ENCODE measurements at places on chromosomes 2 and 18.

DNA sequence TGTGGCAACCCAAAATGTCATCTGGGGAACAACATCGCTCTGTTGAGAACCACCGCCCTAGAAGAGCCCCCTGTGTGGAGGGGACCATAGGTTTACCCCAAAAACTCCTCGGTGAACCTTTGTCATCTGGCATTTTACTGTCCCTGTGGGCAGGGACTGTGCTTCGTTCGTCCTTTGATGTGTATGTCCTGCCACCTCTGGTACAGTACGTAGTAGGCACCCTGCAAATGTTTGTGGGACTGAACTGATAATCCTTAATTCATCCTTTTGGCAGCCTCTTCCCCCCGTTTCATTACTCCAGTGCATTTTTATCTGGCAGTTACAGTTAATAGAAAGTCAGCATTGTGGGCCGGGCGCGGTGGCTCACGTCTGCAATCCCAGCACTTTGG lies 728 bp downstream of the NAPG start:
- DNase-seq: no peak

DNA sequence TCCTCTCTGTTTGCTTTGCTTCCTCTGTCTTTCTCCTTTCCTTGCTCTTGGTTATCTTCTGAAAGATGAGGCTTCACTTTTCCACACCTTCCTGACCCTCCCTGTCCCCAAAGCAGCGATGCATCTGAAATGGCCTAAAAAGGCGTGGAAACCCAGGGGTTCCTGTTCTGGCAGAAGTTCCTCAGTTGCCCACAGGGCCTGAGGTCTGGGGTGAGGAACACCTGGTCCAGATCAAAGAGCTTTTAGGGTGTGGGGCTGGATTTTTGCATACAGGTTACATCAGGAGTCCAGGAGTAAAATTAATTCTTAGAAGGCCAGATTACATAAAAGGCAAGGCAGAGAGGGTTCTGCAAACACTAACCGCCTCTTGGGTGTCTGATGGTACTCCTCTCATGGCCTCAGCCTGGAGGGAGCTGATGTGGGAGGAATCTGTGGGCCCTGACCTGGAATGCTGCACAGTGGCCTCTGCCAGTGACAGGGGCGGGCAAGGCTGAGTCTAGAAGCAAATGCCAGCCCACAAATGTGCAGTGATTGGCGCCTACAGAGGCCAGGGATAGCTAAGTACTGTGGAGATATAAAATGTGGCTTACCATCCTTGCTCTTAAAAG lies 41.8 kb downstream of the INPP4A start:
- DNase-seq: no peak

GRCh38 chr18:11885278-11885947 lies 22.7 kb downstream of the MPPE1 start:
- no peak for DNase-seq

DNA sequence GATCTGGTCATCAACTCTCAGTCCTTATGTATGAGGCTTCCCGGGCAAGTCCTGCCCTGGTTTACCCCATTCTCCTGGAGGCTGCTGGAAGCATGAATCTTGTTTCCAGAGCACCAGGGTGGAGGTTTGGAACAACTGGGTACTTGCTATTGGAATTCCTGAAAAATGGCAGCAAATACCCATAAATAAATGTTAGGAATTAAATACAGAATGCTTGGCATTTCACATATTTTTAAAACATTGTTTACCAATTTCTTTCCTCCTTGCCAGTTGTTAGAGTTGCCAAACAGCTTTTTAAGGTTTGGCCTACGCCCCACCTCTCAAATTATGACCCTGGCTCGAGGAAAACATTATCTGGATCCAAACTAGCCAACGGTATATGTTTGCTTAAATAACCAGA lies 90.6 kb upstream of the ZCCHC2 start:
- DNase-seq: no peak

- DNase-seq: no peak
Measured at GRCh38 chr2:24971286-24971535, 544 bp downstream of the DNAJC27 start.

DNA sequence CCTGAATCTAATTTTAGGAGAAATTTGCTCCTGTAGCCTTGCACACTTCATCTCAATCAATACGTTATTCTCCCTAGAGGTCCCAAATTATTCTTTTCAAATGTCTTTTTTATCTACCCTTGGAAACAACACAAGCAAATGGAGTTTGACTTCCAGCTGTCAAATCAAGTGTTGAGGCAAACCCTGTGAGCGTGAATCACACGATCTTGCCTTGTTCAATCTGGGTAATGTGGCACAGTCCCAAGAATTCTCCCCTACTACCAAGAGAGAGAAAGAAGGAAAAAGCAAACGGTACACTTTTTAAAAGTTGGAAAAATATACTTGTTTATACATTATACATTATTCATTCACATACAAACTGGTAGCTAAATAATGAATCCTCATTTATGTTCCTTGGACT lies 2035.3 kb upstream of the CELF4 start:
- no peak for DNase-seq

GRCh38 chr2:75108937-75109482 lies 90.3 kb downstream of the TACR1 start:
- DNase-seq: no peak

DNA sequence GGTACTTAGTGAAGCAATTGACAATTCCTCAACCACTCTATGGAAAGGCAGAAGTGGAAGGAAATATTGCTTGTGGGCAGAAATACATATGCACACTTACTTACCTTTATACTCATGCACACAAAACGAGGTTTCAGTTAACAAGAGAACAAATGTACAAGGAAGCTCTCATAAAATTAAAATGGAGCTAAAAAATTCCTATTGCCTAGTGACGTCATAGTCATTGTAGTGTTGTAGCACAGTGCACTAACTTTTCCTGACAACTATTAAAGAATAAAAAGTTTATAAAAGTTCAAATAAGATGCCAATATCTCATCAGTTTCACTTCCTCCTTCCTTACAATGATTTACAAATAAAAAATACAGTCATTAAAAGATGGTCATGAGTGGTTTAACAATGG lies 1161.9 kb upstream of the NRXN1 start:
- no peak for DNase-seq

DNA sequence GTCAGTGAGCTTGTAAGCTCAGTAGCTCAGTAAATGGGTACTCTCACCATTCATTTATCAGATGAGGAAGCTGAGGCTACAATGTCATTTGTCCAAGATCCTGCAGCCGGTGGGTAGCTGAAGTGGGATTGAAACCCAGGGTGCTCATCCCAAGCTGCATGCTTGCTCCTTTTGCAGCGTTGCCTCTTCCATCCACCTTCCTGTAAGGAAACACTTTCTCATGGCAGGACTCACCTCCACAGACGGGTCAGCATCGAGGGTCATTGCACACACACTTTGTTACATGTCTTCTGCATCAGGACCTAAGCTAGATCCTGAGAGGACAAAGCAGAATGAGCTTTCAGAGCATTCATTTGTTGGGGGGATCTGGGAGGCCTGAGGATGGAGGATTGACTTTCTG lies 60.7 kb downstream of the ACOXL start:
- DNase-seq: no peak

- DNase-seq: no peak
Measured at GRCh38 chr2:29310650-29311348, 195.6 kb downstream of the CLIP4 start.

- peak; percentile 80 for DNase-seq
Measured at GRCh38 chr2:16713011-16713423, 47.4 kb upstream of the CYRIA start.

GRCh38 chr2:28082131-28082530 lies 191.6 kb downstream of the BABAM2 start:
- DNase-seq: no peak

GRCh38 chr2:162509288-162509968 lies 165.5 kb downstream of the GCA start:
- no peak for DNase-seq

GRCh38 chr2:233480490-233481202 lies 85.9 kb downstream of the USP40 start:
- no peak for DNase-seq

- DNase-seq: no peak
Measured at GRCh38 chr18:7846335-7846734, 279.2 kb downstream of the PTPRM start.

- no peak for DNase-seq
Measured at GRCh38 chr2:29655391-29656086, 265.8 kb downstream of the ALK start.

- no peak for DNase-seq
Measured at GRCh38 chr2:66567729-66568128, 132.8 kb downstream of the MEIS1 start.

DNA sequence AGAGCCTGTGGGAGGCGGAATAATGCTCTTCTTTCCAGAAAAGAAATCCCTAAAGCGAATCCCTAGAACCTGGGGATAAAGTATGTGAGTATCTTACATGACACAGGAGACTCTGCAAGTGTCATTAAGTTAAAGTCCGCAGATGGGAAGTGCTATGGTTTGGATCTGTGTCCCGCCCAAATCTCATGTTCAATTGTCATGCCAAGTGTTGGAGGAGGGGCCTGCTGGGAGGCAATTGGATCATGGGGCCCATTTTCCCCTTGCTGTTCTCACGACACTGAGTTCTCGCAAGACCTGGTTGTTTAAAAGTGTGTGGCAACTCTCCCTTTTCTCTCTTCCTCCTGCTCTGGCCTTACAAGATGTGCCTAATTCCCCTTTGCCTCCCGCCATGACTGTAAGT lies 207.8 kb downstream of the MYT1L start:
- DNase-seq: no peak

DNA sequence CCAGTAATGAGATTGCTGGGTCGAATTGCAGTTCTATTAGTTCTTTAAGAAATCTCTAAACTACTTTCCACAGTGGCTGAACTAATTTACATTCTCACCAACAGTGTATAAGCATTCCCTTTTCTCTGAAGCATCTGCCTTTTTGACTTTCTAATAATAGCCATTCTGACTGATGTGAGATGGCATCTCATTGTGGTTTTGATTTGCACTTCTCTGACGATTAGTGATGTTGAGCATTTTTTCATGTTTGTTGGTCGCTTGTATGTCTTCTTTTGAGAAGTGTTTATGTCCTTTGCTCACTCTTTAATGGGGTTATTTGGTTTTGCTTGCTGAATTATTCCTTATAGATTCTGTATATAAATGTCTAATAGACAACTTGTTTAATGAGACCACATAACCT lies 69.6 kb upstream of the UGP2 start:
- DNase-seq: no peak

DNA sequence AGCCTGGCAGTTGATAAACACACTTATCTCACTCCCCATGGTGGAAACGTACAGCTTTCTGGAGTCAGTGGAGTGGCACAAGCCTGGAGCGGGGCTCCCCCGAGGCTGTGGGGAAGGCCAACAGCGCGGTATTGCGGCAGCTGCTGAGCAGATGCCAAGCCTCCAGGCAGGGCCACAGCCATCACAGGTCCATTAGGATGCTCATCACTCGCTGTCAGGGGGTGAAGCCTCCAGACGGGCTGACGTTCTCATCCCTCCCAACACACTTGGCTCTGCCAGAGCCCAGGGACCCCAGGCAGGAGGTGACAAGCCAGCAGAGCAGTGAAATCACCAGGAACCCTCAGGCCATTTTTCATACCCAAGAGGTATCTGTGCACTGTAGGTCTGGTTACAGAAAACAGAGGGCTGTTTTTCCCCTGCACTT lies 529.2 kb upstream of the KLHL29 start:
- no peak for DNase-seq

- no peak for DNase-seq
Measured at GRCh38 chr2:62303788-62304187, 107.9 kb downstream of the B3GNT2 start.

GRCh38 chr18:47800248-47800647 lies 130.2 kb downstream of the SMAD2 start:
- no peak for DNase-seq

GRCh38 chr2:182763311-182763912 lies 47.4 kb downstream of the DNAJC10 start:
- peak; percentile 16 for DNase-seq

Data from B cell (primary cell).